Astrocyte of the hippocampus (primary cell): ENCODE measurements at places on chromosomes 6 and 20.
A peak's percentile ranks its signal among the peaks of the same experiment; 100 is the strongest.

DNA sequence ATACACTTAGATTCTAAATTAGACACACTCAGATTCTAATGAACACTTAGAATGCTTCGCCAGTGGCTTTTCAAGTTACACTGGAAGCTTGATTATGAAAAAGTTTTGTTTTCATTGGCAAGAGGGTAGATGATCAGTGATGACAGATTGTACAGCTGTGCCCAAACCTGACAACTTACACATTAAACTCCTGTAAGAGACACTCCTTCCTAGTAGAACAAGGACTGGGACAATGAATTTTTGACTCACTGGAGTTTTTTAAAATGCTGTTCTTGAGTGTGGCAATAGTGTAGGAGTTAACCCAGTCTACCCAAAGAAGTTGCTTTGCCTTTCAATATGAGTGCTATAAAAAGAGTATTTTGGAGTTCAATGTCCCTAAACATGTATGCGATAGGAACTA, 140.8 kb downstream of the SLC16A10 start:
- DNase-seq: peak; percentile 11

GRCh38 chr20:59428441-59429205, 128.2 kb downstream of the EDN3 start:
- no peak for DNase-seq

- DNase-seq: no peak
Observed at GRCh38 chr20:32623667-32624157, 38.6 kb upstream of the NOL4L start.

- no peak for DNase-seq
Observed at GRCh38 chr6:89782222-89782621, 37.4 kb downstream of the MDN1 start.

GRCh38 chr6:79602859-79603258, 28.3 kb upstream of the SH3BGRL2 start:
- DNase-seq: no peak

- no peak for DNase-seq
Observed at GRCh38 chr6:29958921-29959320, 16.6 kb downstream of the HLA-A start.

GRCh38 chr6:56689114-56689513, 46.4 kb upstream of the DST start:
- no peak for DNase-seq

DNA sequence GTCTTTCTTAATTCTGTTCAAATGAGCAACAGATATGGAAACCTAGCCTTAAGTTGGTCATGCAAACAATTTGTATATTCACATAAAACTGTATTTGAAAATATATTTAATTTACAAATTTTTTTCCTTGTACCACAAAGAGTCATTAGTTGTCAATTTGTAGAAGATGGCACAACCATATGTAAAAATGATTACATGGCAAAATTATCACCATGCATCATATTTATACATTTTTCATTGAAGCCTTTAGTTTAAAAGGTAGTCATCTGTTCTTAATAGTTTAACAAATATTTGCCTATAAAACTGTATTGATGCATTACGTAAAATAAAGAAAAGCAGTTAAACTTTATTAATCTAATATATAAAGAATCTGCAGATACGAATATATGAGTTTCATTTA, 1306.8 kb upstream of the ADGRB3 start:
- no peak for DNase-seq

DNA sequence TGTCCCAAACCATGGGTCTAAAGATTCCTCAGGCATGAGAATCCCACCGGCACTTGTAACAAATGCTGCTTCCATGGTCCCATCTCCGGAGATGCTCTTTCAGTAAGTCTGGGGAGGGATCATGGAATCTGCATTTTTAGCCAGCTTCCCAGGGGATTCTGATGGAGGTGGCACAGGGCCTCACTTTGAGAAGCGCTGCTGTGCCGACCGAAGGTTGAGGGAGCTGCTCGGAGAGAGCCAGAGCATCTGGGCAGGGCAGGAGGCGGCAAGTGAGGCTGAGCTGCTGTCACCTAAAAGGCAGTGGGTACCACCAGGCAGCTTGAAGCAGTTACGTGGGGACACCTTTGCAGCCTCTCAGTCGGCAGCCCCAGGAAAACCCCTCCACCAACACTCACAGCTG, 100.2 kb upstream of the CDYL start:
- no peak for DNase-seq

DNA sequence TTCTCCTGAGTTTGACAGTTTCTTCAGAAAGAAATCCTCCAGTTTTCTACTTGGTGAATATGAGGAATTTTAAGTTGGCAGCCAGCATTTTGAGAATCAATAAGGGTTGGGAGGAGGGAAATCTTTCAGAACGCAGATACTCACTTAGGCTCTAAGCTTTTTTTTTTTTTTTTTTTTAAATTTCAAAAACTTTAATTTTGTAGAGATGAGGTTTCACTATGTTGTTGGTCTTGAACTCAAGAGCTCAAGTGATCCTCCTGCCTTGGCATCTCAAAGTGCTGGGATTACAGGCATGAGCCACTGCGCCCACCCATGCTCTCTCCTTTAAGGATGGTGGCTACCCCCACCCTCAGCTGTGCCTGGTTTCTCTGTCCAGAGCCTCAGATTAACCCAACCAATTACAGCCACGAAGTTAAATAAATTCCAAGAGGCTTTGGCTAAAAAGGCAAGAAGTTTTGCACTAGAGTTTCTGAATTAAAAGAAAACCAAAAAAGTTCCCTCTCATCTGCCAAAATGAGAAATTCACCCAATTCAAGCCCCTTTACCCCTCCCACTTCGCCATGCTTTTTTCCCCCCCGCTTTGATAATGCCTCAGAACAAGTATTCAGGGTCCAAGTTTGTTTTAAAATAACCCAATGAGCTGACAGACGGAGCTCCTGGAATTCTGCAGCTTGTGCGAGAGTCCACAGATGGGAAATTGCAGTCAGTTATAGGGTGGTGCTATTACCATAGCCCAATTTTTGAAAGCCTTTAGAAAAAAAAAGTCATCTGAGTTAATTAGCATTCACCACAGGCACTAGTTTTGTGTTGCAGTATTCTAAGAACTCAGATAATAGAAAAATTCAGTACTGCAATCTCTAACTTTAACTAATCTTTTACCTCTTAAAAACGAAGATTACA, 94.3 kb upstream of the BEND3 start:
- no peak for DNase-seq

DNA sequence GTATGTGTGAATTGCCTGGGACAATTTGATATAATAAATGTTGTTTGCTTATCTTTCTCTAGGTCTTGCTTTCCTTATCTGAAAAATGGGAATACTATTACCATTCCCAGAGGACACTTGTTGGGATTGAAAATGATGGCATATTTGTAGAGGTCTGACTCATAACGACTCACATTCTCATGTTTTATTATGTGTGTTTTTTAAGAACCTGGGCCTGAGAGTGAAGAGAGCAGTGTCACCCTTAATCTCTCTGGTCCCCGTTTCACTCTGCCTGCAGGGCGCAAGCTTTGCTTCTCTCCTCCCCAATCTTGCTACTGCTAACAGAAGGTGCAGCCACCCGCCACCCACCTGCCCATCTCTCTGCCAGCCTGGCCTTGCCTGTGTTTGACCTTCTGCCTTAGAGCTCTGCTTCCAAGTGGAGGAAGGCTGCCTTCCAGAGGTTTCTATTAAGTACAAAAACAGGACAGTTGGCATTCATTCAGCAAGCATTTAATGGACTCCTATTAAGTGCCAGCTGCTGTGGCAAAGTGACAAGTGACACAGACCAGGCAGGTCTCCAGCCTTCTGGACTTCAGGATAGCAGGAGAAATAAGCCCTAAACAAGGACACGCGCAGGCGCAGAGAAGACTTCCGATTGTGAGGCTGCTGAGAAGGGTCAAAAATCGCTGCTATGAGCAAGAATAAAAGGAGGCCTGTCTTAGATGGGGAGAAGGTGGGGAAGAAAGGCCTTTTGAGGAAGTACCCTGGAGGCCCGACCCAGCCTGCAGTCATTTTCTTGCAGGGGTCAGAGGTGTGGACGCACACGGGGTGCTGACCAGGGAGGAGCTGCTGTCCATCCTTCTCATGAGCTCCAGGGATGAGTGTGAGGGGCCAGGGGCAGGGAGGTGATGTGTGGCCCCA, 112.5 kb downstream of the JPH2 start:
- DNase-seq: peak; percentile 39

- DNase-seq: peak; percentile 31
Observed at GRCh38 chr6:71190809-71191208, 97.8 kb upstream of the OGFRL1 start.

GRCh38 chr20:20837574-20838021, 125.2 kb upstream of the RALGAPA2 start:
- DNase-seq: peak; percentile 68

DNA sequence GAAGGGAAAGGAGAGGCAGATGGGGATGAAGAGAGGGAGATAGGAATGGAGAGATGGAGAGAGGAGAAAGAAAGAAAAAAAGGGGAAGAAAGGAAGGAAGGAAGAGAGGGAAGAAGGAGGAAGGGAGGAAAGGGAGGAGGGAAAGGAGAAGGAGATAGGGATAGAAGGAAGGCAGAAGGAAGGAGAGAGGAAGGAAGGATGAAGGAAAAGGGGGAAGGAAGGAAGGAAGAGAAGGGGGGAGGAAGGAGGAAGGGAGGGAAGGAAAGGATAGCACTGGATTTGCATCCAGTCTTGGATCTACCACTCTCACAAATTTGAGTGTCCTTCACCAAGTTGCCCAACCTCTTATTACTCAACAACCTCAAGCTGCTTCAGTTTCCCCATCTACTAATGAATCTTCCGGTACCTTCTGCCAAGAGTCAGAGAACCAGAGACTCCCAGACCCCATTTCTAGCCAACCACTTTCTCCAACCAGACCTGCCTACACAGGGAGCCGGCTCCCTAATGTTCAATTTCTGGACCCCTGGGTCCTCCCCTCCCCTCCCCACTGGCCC, 79.7 kb upstream of the FOXP4 start:
- DNase-seq: no peak

GRCh38 chr6:48834706-48835105, 628.3 kb downstream of the MMUT start:
- DNase-seq: no peak

- no peak for DNase-seq
Observed at GRCh38 chr20:57651881-57652605, 31.8 kb upstream of the ZBP1 start.

GRCh38 chr20:51014797-51015722, 7.8 kb downstream of the KCNG1 start:
- peak; percentile 80 for DNase-seq

DNA sequence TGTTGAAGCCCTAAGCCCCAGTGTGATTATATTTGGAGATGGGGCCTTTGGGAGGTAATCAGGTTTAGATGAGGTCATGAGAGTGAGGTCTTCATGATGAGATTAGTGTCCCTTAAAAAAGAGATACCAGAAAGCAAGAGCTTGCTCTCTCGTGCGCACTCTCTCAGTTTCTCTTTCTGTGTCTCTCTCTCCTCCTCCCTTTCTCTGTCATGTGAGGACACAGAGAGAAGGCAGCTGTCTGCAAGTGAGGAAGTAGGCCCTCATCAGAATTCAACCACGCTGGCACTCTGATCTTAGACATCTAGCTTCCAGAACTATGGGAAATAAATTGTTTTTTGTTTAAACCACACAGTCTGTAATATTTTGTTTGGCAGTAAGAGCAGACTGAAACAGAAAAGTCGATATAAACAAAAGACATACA, 180.5 kb downstream of the IBTK start:
- DNase-seq: no peak
